Activated naive CD8-positive, alpha-beta T cell treated with anti-CD3 and anti-CD28 coated beads for 36 hours (primary cell): ENCODE measurements at places on chromosomes 13 and 19. TPM values are rescaled to one million over a fixed set of nuclear protein-coding genes. Genes with fewer than 3 reads are reported as not detected.
A peak's percentile ranks its signal among the peaks of the same experiment; 100 is the strongest.

GRCh38 chr13:46211116-46211482 lies 629 bp upstream of the LRRC63 start:
- peak; percentile 21 for DNase-seq

GRCh38 chr13:66844933-66845332 lies 385.2 kb downstream of the PCDH9 start:
- no peak for DNase-seq

- DNase-seq, result peak; percentile 48
These were observed 25.1 kb downstream of the CARD8 start for GRCh38 chr19:48230555-48231129.

- DNase-seq, result no peak
These were observed 19.2 kb downstream of the NCAN start for GRCh38 chr19:19230999-19231398.

DNA sequence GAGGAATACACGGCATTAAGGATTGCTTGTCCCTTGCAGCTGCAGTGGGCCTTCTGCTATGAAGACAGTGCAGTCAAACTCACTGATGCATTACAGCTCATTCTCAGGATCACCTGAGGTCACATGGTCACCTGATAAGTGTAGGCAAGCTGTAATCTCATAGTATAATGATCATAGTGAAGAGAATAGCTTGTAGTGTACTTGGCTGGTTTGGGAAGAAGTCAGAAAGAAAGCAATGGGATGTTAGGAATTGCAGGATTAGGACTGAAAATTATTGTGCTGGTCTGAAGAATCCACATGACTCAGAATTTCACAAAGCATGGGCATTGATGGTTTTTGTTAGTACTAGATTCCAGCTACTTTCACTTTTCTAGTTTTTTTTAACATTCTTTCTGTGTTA lies 76.7 kb downstream of the MBNL2 start:
- no peak for DNase-seq

DNA sequence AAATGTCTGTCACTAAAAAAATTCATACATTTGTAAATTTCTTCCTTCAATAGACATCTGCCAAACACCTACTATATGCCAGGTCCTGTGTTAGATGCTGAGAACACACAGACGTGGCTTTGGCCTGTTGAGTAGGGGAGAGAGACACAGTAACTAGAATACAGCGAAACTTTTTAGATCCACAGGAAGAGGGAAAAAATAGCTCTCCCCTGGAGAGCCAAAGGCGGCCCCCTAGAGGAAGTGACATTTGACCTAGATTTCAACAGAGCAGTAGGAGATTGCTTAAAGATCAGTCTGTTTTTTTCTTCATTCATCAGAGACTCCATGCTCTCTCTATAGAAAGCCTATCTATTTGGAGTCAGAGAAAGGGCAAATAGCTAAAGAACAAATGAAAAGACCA lies 11.3 kb downstream of the LCP1 start:
- DNase-seq, result no peak

DNA sequence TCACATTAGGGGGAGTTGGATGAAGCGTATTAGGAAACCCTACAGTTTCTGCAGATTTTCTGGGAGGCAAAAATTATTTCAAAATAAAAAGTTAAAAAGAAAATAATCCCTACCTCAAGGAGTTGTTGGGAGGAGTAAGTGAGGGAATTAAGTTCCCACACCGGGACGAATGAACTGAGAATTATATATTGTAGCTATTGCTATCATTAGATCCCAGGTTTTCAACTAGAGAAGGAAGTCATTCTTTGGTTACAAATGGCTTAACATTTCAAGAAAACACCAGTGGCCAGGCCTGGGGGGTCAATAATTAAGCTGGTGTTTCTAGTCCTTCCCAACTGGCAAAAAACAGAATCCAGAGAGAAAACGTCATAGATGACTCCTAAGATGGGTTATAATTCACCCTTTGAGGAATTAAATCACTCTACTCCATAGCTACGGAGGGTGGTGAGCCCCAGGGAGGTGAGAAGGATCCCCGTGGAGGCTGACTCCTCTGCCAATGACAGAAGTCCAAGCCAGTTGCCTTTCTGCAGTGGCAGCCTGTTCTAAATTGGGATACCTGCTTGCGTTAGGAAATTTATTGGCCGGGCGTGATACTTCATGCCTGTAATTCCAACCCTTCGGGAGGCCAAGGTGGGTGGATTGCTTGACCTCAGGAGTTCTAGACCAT lies 1.2 kb upstream of the MYDGF start:
- DNase-seq, result no peak

DNA sequence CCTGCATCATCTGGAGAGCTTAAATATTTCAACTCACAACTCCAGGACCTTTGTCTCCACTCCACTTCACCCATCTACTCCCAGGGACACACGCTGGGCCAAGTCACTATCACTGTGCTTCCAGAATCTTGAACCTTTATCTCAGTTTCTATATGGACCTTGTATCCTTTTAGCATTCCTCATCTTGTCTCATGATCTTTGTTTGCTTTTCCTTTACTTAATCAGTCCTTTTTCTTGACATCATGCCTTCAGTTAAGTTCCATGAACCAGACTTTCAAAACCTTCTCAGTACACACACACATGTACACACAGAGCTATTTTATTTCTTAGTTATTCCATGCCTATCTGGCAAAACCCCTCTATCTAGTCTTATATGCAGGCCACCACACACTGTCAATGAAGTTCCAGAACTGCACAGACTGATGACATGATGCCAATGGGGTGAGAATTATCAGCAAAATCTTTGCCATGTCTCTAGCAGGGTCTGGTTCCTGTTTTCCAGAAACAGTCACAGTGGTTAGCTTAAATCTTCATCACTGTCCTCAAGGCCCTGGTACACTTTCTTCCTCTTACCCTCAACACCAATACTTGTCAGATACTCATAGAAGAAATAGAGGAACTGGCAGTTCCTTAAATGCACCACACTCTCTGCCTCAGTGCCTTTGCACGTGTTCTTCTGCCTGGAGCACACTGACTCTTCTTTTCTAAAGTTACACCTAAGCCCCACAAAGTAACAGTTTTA lies 77.6 kb upstream of the STARD13 start:
- no peak for DNase-seq

DNA sequence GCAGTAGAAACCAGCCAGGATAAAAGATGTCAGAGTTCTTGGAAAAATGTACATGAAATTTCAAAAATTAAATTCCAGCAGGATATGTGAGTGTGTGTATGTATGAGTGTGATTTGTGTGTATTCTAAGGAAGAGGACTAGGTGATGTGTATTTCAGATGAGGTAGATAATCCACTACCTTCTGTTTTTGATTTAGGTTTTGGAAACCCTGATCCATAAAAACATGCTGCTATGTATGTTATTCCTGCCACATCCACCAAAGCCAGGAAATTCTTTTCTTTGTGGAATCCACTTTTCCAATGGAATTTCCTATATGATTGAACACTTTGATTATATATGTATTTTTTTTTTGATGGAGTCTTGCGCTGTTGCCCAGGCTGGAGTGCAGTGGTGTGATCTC lies 276.9 kb downstream of the UQCRFS1 start:
- no peak for DNase-seq

DNA sequence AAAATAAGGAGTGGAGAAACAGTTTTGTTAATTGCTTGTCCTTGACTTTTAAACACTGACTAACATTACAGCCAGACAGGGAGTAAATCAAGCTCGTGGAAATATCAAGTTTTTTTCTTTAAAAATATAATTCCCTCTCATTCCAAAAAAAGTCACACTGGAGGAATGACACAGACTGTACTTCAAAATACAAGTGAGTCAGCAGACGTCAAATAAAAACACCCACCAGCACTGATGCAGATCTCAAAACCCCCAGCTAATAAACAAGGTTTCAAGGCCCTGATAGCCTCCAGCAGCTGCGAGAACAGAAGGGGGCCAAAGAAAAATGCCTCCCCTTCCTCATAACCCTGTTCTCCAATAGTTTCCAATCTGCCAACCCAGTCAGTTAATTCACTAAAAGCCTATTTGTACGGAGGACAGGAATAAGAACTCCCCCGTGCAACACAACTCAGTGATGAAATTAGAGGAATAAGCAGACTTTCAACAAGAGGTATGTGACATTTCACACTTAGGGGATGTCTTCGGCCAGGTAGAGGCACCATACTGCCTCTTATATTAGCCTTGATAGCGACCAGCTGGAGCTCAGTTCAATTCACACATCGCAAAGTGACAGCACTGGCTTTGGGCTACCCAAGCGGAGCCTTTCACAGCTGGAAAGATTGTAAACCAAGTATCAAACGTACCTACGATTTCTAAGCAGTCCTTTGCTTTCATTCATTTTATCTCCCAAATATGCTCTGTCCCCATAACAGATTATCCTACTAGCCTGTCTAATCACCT lies 561.0 kb upstream of the KLF12 start:
- no peak for DNase-seq

DNA sequence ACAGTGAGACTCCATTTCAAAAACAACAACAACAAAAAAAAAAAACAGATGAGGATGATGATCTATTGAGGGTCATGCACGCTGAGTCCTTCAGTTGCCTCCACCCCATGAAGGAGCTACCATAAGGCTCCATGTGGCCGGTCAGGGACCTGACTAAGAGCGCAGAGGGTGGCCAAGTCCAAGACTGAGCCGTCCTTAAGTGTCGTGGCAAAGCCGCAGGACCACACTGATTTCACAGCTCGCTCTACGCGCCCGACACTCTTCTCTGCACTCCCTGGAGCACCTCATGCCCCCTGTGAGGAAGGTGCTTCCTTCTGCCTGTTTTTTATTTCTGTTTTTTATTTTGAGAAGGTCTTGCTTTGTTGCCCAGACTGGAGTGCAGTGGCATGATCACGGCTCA lies 12.3 kb downstream of the TTYH1 start:
- DNase-seq, result no peak

TMEM161A gene
- total RNA-seq, result 24.2 TPM

SIGLEC5 gene
- total RNA-seq, result not detected

PDE4C gene
- not detected for total RNA-seq

ZNF471 gene
- 1.5 TPM for total RNA-seq

KLF2 gene
- 0.23 TPM for total RNA-seq

ARMC6 gene
- total RNA-seq, result 54.0 TPM

HCN2 gene
- total RNA-seq, result 0.34 TPM

FXYD7 gene
- 0.62 TPM for total RNA-seq

DAZAP1 gene
- 287 TPM for total RNA-seq

ADGRE1 gene
- total RNA-seq, result 1.3 TPM

SMIM7 gene
- 48.1 TPM for total RNA-seq

ARRDC5 gene
- total RNA-seq, result 0.12 TPM
